Neural crest cell (in vitro differentiated cells): ENCODE measurements at places on chromosomes 3 and 15. TPM values are rescaled to one million over a fixed set of nuclear protein-coding genes. Genes with fewer than 3 reads are reported as not detected.

DNA sequence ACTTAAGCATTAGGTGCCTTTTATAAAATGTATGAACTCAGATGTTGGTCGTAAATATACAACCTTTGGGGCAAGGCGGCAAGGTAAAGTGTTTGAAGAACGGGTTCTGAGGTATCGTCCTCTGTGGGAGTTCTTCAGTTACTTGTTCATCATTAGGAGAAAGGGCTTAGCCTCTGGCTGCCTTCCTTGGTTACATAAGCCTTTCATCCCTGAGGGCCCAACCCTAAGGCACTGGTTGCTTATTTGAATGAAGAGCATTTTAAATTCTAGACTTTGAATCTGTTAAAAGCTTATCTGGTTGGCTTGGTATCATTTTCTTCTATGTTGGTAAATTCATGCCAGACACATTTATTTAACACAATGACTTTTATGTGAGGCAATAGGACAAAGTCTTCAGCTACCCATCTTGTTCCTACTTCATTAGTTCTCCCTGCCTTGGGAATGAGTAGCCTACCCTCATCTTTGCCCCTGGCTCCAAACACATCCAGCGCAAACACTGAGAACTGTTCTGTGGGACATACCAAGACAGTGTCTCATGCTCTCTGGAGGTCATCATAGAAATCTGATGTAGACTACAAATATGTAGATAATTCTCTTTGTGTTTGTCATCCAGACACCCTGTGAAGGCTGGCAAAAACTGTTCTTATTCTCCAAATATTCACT, 12.4 kb upstream of the CCDC80 start:
- no peak for DNase-seq

GRCh38 chr15:98405013-98405412, 243.3 kb upstream of the IGF1R start:
- no peak for DNase-seq

DNA sequence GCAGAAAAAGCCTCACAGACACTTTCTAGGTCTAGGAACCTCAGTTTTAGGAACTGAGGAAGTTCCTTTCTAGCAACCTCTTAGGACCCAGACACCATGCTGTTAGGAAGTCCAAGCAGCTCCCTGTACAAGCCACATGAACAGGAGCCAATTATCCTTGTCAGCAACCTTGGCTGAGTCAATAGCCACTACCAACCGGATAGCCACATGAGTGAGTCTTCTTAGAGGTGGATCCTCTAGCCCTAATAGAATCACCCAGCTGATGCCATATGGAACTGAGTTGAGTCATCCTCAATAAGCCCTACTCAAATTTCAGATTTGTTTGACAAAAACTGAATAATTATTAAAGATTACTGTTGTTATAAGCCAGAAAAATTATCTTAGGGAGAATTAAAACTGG, 256.2 kb downstream of the NLGN1 start:
- DNase-seq, result no peak

GRCh38 chr15:23734862-23735261, 47.8 kb upstream of the NDN start:
- no peak for DNase-seq

The CCDC54 gene
- not detected in 2 replicates for total RNA-seq

- no peak for DNase-seq
Observed at GRCh38 chr15:56798639-56799038, 65.3 kb upstream of the ZNF280D start.

DNA sequence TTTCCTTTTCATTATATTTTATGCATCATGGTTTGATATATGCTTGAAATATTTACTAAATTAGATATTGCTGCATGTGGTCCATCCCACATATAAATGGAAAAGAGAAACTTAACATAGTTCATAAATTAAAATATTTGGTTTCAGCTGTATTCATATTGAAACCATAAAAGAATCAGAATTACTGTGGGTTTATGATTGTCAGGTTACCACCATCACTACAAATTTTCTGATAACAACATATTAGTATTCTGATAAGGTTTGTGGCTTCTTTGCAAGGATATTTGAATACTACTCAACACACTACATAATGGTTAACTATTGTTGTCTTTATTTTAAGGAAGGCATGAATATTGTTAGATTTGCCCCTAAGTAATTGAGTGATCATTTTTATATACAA, 235.5 kb downstream of the UBE2E2 start:
- DNase-seq, result no peak

DNA sequence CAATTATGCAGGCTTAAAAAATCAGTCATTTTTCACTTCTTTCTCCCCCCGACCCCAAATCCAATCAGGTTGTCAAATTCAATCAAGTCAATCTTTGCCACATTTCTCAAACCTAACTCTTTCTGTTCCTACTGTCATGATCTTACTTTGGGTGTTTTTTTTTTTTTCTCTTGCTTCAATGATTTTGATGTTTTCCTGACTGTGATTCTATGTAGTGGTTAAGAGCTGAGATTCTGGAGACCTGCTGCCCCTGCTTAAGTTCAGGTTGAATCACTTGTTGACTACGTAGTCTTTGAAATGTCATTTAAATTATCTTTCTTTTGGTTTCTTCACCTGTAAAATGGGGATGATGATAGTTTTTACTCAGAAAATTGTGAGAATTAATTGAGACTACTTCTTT, 117.5 kb downstream of the TPRG1 start:
- no peak for DNase-seq

DNA sequence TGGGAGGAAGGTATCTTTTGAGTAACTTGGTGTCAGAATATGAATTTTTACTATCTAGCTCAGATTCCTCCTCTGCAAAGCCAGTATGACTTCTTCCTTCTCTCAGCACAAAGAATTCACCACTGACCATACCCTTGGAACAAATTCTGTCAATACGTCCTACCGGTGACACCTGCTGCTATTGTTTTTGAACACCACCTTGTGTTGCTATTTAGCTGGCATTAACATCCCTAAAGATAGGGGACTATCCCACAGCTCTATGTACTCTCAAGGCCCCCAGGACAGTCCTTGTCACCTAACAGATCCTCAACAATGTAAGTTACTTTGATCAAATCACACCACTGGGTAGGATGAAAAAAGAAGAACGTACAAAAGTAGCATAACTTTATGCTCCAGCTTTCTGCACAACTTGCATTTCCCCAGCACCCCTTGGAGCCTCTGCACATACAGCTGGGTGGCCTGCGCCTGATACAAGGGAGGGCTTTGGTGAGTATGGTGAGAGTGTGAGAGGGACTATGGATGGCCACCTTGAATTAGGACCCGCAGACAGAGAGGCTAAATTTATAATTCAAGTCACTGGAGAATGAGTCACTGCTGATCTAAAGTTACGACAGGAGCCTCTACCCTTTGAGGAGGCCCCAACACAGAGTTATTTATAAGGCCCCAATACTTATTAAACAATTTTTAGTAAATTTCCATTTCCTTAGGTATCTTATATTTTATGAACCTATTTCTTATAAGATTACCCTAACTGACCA, 2.3 kb upstream of the COLQ start:
- DNase-seq, result no peak

GRCh38 chr15:79431636-79432344, at the start of gene MINAR1:
Gene MINAR1, plus strand, starts transcription at chr15:79432336. Its CDS starts 23,812 bp downstream, at chr15:79456148.
- peak; percentile 54 for DNase-seq

The SMCO1 gene
- not detected in 2 replicates for total RNA-seq

The GOLGA8M gene
- 0.40 and 0.82 TPM in 2 replicates for total RNA-seq

GRCh38 chr3:111068574-111068973, 3.0 kb upstream of the NECTIN3 start:
- DNase-seq, result no peak

GRCh38 chr15:100307241-100308212, 34.2 kb downstream of the ADAMTS17 start:
- no peak for DNase-seq

The FBXW12 gene
- 0.44 and 0.68 TPM in 2 replicates for total RNA-seq

DNA sequence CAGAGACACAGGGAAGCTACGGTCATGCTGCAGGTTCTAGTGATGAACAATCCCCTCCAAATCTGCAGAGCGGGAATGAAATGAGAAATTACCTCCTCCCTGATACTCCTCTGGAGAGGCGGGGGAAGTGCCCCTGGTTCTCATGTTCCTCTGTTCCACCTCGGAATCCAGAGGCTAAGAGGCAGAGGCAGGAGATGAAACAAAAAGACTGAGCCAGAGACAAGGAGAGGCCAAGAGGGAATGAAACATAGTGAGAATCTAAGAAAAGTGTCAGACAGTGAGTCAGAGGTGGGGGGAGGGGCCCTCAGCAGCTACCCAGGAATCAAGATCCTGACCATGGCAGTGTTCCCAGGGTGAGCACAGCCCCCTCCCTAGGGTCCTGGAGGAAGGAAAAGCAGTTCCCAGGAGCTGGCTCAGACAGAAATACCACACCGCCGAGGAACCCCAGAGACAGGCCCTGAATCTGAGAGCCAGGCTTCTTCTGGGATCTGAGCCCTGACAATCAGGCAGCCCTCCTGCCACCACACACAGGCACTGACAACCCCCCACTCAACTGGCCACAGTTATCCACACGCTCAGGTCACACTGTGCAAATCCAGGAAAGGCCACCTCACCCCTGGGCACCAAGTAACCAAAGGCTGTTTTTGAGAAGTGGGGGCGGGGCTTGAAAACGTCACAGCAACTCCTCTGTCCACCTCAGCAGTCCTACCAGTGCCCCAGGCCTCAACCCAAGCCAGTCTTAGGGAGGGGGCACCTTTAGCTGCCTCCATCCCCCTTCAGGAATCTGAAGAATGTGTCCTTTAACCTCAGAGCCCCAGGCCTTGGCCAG, 2.4 kb downstream of the CSRNP1 start:
- DNase-seq, result no peak

The XCR1 gene
- not detected in 2 replicates for total RNA-seq

The SCAANT1 gene
- not detected in 2 replicates for total RNA-seq

The PLA2G4B gene
- 5.7 and 8.5 TPM in 2 replicates for total RNA-seq

- no peak for DNase-seq
Observed at GRCh38 chr3:72582211-72582878, 265.9 kb downstream of the SHQ1 start.

DNA sequence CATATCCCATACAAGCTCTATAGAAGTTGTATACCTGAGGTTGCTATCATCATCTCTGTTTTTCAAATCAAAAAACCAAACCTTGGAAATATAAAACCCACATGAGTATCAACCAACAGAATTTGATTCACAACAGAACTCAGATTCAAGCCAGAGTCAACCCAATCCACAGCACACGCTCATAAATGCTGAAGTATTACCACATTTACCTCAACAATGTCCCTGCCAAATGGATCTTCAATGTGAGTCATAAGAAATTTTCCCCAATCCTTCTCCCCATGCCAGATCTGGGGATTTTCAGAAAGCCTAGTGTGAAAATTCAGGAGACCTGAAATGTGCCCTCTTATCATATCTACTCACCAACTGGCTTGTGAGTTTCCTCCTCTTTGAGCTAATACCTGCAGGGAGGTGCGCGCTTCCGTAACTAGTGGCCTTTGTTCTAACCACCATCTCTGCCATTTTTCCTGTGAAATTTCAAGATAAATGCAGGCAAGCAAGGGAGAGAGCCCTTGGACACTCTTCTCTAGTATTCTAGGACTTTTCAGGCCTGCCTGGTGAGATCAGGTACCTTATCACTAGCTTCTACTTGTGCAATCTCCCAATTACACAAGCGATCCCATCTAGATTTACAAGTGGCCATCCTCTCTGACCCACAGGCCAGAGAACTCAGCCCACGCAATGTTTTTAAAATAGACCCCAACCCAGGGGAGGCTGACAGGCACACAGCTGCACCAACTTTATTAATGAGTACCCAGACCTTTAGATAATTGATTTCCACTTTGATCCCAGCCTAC, 1076.9 kb upstream of the CFAP20DC start:
- no peak for DNase-seq

The IP6K1 gene
- 54.9 and 63.3 TPM in 2 replicates for total RNA-seq

GRCh38 chr15:62432702-62433398, 267.8 kb upstream of the C2CD4B start:
- DNase-seq, result no peak

DNA sequence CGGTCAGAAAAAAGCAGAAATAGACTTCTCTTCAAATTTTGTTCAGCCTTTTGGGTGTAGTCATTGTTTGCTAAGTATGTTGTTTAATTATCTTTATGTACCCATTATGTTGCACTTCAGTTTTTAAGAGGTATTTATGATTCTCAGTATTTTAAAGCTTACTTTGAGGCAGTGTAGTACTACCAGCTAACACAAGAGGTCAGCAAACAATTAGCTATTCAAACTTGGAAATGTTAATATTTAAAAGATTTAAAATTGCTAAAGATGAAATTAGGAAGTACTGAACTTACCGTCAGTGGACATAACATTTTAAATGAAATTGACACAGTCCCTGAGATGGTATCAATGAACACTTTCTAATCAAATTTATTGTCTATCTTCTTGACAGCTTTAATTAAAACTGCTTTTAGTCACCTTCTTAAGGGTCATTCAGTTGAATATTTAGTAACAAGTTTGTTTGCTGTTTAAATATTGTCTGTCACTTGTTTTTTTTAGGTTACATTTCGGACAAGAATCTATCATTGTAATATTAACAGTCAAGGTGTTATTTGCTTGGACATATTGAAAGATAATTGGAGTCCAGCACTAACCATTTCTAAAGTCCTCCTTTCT, 28.1 kb downstream of the NKIRAS1 start:
- DNase-seq, result no peak
